A673 (cell line): ENCODE measurements at places on chromosomes 6 and 20. TPM values are rescaled to one million over a fixed set of nuclear protein-coding genes. Genes with fewer than 3 reads are reported as not detected.

GRCh38 chr6:170072246-170072645 lies 218.6 kb downstream of the DLL1 start:
- H3K4me3 ChIP-seq: no peak overlapping the region
- peaks cover 14% of the 10 kb centered on the region for H3K27me3 ChIP-seq
- no peak overlapping the region for H3K27ac ChIP-seq
- DNase-seq: no peak
- H3K36me3 ChIP-seq: no peaks in the 10 kb centered on the region

GRCh38 chr6:134675110-134676054 lies 274.5 kb downstream of the ALDH8A1 start:
- H3K27ac ChIP-seq: no peak overlapping the region
- no peaks in the 10 kb centered on the region for H3K27me3 ChIP-seq
- H3K4me3 ChIP-seq: no peak overlapping the region
- DNase-seq: no peak

GRCh38 chr6:5468586-5468985 lies 207.3 kb downstream of the FARS2 start:
- H3K36me3 ChIP-seq: no peaks in the 10 kb centered on the region
- peak; percentile 39 for DNase-seq
- peaks cover 41% of the 10 kb centered on the region for H3K4me1 ChIP-seq
- H3K4me3 ChIP-seq: no peak overlapping the region

- DNase-seq: no peak
- peaks cover 27% of the 10 kb centered on the region for H3K4me1 ChIP-seq
- no peak overlapping the region for H3K4me3 ChIP-seq
- H3K27ac ChIP-seq: peak overlapping the region; percentile 15
- H3K27me3 ChIP-seq: no peaks in the 10 kb centered on the region
Observed at GRCh38 chr6:14499309-14499708, 381.7 kb downstream of the CD83 start.

DNA sequence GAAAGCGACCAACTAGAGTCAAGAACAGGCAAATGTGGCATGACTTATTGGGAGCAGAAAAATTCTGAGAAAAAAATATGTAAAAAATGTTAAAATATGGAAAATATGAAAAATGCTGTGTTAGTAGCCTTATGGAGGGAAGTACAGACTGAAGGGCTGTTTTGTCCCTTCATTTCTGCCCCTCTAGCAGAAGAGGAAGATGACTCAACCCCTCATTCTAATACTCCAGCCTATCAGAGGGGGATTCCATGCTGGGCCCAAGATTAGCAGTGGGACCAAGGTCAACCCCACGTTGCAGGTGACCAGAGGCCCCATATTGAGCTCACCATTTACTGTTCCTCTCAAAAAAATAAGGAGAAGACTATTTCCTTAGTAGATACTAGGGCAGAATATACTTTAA lies 8.4 kb downstream of the MUC21 start:
- H3K4me3 ChIP-seq: no peak overlapping the region
- H3K27me3 ChIP-seq: no peaks in the 10 kb centered on the region
- H3K4me1 ChIP-seq: no peaks in the 10 kb centered on the region
- no peak for DNase-seq

DNA sequence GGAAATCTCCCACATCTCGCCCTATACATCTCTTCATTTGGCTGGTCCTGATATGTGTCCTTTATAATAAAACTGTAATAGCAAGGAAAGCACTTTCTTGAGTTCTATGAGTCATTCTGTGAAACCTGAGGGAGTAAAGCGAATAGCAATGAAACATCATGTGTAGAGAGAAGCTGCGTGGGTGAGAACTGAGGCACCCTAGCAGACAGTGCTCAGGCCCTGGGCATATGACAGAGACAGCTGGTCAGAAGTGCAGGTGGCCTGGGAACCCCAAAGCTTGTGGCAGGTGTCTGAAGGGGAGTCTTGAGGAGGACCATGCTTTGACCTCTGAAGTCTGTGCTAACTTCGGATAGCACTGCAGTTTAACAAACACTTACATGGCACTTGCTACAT lies 1.3 kb upstream of the BLOC1S5 start:
- H3K36me3 ChIP-seq: peaks cover 8% of the 10 kb centered on the region
- H3K27ac ChIP-seq: no peak overlapping the region
- no peak for DNase-seq
- H3K27me3 ChIP-seq: no peaks in the 10 kb centered on the region

- DNase-seq: no peak
- H3K4me1 ChIP-seq: peaks cover 3% of the 10 kb centered on the region
Observed at GRCh38 chr6:1598886-1599285, 10.8 kb upstream of the FOXC1 start.

DNA sequence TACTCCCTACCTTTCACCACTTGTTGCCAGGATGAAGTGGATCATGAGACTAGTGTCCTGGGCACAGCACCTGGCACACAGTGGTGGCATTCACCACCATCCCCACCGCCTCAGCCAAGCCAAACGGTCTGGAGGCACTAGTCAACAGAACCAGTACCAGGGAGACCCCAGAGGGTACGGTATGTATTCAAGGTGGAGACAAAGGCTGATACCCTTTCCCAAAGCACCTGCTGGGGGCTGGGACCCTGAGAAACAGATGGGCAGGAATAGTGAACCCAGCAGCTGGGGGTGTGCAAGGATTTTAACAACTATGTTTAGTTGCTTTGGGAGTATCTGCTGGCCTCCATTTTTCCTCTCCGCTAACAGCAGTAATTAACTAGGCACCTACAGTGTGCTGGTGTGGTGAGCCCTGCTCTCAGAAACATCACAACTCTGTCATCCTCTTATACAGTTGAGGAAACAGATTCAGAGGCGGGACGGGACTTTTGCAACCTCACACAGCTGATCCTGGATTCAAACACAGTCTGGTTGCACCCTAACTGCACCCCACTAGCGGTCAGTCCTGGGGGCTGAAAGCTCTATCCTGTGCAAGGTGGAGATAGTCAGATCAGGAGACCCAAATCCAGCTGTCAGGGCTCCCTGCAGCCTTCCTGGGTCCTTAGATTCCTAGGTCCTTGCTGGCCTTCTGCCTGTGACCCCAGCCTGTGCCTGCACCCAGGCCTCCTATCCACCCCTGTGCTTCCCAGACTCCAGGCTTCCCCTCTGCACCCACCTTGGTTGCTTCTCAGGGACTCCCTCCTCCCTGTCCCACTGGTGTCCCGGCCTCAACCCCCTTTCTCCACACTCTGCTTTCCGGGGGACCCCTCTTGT lies 1.2 kb downstream of the SNTA1 start:
- no peak for DNase-seq
- H3K27ac ChIP-seq: no peak overlapping the region
- H3K4me3 ChIP-seq: peak overlapping the region; percentile 79
- H3K4me1 ChIP-seq: peaks cover 10% of the 10 kb centered on the region
- H3K36me3 ChIP-seq: no peaks in the 10 kb centered on the region
- no peaks in the 10 kb centered on the region for H3K27me3 ChIP-seq

DNA sequence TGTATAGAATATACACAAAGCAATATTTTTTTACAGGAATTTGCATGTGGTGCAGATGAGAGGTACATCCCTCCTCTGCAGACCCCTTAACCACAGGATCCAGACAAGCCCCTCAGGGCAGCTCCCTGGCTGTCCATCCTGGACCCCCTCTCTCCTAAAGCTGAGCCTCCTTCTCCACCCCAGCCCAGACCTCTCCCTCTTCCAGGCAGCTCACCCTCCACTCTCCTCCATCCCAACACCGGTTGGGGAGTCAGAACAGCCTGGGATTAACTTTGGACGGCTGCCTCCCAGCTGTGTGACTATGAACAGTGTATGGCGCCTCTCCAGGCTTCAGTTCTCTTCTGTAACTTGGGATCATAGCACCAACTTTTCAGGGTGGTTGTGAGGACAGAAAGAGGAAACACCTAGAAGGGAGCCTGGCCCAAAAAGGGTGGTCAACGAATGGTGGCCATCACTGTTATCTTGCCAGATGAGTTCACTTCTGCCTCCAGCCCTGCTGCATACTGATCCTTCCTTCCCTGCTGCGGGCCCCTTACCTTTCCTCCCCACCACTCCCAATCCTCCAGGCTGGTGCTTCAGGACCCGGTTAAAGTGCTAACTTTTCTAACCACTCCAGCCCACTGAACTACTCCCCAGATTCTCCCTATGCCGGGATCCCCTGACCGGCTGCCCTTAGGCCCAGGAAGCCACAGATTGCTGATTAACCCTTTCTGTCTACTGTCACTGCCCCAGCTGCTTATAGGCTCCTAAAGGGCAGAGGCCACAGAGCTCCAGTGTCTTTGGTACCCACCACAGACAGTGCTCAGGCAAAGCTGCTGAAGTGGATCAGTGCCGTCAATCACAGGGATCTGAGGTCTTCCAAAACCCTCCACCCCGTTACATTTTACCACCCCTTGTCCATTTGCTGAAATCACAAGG lies 55.9 kb downstream of the GPR6 start:
- no peaks in the 10 kb centered on the region for H3K4me1 ChIP-seq
- no peak overlapping the region for H3K4me3 ChIP-seq

DNA sequence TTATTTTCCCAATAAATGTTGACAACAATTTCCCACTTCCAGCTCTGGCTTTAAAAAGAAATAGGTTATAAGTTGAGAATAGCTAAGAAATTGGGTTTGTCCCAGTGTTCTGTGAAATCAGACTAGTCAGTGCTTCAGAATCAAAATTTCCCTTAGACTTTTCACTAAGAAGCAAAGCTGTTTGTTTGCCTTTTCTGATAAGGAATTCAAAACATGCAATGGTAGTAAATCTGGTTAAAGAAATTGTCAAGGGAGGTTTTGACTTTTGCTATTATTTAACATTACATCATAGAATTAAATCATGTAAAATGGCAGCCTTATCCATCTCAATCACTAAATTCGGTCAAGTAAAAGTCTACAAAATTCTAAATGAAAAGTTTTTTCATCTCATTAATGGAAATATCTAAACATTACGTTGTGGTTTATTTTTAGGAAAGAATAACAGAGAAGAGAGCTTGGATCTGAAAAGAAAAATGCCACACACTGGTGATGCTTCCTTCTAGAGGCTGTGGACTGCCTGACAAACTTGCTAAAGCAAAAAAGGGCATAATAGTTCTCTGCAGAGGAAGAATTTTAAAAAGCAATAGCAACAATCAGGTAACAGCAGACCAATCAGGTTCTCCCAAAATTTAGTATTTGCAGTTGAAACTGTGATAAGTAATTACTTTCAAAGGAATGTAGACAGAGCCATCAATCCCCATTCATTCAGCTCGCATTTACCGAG lies 36.4 kb downstream of the PLAGL1 start:
- no peak for DNase-seq
- H3K4me3 ChIP-seq: no peak overlapping the region
- H3K27me3 ChIP-seq: no peaks in the 10 kb centered on the region
- H3K4me1 ChIP-seq: no peaks in the 10 kb centered on the region

DNA sequence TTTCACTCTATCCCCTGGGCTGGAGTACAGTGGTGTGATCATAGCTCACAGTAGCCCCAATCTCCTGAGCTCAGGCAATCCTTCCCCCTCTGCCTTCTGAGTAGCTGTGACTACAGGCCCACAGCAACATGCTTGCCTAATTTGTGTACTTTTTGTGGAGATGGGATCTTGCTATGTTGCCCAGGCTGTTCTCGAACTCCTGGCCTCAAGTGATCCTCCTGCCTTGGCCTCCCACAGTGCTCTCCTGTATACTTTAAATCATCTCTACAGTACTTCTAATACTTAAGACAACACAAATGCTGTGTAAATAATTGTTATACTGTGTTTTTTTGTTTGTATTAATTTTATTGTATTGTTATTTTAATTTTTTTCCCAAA lies 39.7 kb upstream of the FAM50B start:
- H3K27me3 ChIP-seq: no peaks in the 10 kb centered on the region
- no peak overlapping the region for H3K4me3 ChIP-seq
- no peak for DNase-seq

GRCh38 chr6:90284236-90285041 lies 12.2 kb downstream of the BACH2 start:
- DNase-seq: peak; percentile 61
- H3K4me1 ChIP-seq: peaks cover 11% of the 10 kb centered on the region
- peaks cover 8% of the 10 kb centered on the region for H3K27me3 ChIP-seq
- H3K36me3 ChIP-seq: no peaks in the 10 kb centered on the region

DNA sequence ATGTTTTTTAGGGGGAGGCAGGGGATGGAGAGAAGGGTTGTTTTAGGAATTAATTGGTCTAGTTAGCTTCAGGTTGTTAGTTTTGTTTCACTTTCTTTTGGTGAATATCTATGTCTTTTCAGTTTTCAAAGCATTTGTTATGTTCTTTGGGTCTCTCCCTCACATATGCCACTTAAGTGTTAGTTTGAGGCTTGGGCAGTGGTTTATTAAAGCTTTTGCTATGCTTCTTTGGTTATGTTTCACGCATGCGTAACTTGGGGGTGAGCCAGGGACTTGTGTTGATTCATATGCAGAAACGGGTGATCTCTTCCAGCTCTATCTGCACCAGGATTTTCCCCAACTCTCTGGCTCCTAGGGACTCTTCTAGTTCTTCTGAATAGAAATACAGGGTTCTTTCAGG lies 11.4 kb upstream of the MMS22L start:
- no peaks in the 10 kb centered on the region for H3K36me3 ChIP-seq
- H3K27ac ChIP-seq: no peak overlapping the region
- H3K27me3 ChIP-seq: no peaks in the 10 kb centered on the region
- H3K4me1 ChIP-seq: no peaks in the 10 kb centered on the region

- no peaks in the 10 kb centered on the region for H3K36me3 ChIP-seq
- no peak overlapping the region for H3K27ac ChIP-seq
- H3K4me1 ChIP-seq: no peaks in the 10 kb centered on the region
- DNase-seq: no peak
- no peaks in the 10 kb centered on the region for H3K27me3 ChIP-seq
Observed at GRCh38 chr6:85866370-85866730, 223.7 kb upstream of the SYNCRIP start.

Gene CDC25B
- 113 and 119 TPM in 2 replicates for total RNA-seq

Gene GNMT
- total RNA-seq: 1.2 and 1.8 TPM in 2 replicates

Gene KIAA0408
- 27.7 and 34.7 TPM in 2 replicates for total RNA-seq

Gene LAMA4
- 1.2 and 2.0 TPM in 2 replicates for total RNA-seq

Gene SDCBP2
- total RNA-seq: 3.4 and 3.5 TPM in 2 replicates

Gene PSORS1C1
- 0.74 TPM in 1 of 2 replicates, not detected in the other for total RNA-seq

Gene KHDC1L
- total RNA-seq: not detected in 2 replicates

Gene RNGTT
- 30.2 and 31.8 TPM in 2 replicates for total RNA-seq

Gene HLA-DQA1
- not detected in 2 replicates for total RNA-seq

Gene BTBD9
- total RNA-seq: 8.0 and 8.7 TPM in 2 replicates

Gene SIRPB2
- 3.1 and 4.0 TPM in 2 replicates for total RNA-seq
